ENCODE measurements at places on chromosomes 12 and 14.

GRCh38 chr12:120662879-120663278 is 22.5 kb downstream of the CABP1 start:
- no peak for DNase-seq

DNA sequence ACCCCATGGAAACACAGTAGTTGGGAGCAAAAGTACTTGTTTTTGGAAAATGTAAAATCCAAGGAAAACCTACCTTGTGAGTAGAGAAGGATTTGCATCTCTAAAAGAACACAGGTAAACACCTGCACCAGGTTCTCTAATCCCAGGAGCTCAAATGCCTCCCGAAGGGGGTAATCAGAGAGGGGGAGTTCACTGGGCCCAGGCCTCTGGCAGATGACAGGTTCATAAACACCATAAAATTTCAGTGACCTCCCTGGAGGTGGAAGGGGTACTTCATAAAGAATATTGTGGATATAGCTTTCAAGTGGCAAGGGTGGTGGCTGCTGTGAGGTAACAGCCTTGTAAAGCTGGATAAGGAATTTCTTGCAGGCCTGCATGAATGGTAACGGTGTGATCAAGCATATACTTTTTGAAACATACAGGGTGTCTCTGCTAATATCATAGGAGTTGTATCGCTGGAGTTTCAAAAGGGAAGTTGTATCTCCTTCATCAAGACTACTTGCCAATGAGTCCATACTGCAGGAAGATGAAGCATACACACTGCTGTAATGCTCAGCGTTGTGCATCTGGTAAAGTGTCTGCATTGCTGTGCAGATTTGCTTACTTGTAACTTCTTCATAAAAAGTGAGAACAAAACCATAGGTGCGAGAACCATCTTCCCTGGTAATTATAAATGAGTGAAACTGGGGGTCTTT is 111.3 kb downstream of the DENND5B start:
- no peak for DNase-seq

GRCh38 chr12:5516371-5517241 is 84.7 kb downstream of the NTF3 start:
- no peak for DNase-seq

- DNase-seq: no peak
Measured at GRCh38 chr12:48054955-48055821, 50.7 kb downstream of the SENP1 start.

- no peak for DNase-seq
Measured at GRCh38 chr14:69464829-69465228, 19.7 kb upstream of the PLEKHD1 start.

DNA sequence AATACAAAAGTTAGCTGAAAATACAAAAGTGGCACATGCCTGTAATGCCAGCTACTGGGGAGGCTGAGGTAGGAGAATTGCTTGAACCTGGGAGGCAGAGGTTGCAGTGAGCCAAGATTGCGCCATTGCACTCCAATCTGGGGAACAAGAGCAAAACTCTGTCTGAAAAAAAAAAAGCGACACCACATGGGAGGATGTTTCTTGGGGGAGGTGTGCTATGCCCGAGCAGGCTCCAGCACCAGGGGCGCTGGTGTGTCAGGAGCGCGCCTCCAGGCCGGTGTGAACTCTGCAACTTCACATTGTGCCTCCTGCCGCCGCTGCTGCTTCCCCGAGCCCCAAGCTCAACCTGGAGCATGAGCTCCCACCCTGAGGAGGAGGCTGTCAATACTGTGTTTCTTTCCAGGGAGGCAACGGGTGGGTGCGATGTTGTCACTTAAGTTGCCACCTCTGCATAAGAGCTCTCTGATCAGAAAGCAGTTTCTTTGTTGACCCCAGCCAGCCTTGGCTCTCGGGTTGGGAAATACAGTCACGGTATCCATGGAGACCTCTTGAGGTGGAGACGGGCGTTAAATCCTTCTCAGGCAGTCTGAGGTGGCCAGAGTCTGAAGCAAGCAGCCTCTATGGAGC is 18.9 kb downstream of the DEGS2 start:
- no peak for DNase-seq

DNA sequence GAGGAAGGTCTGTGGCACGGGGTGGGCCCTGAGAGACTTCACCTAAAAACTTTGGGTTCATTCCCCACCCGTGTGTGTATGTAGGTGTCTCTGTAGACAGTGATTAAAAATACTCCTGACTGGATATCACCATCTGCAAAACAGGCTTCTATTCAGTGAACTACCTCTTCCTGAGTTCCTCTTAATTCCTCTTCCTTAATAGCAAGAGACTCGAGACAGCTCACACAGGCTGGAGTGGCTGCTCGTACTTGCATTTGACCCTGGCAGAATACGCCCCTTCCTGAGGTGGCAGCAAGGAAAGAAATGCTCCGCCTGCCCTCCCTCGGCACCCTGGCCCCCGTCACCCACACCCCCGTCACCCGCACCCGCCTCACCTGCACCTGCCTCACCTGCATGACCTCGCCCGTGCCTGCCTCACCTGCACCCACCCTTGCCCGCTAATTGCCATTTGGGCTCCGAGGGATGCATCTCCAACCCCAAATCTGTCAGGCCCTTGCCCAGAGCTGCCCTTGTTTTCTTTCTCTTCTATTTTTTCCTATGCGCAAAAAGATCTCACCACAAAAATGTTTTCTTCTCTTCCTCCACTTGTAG is 90.0 kb downstream of the FBXL14 start:
- DNase-seq: no peak

GRCh38 chr12:93127107-93127560 is 198.0 kb upstream of the EEA1 start:
- DNase-seq: no peak

GRCh38 chr14:54609576-54609975 is 42.6 kb downstream of the SAMD4A start:
- DNase-seq: no peak

- DNase-seq: no peak
Measured at GRCh38 chr14:50338587-50338986, 26.5 kb downstream of the DMAC2L start.

GRCh38 chr12:51911307-51911706 is 4.0 kb downstream of the ACVRL1 start:
- DNase-seq: no peak

DNA sequence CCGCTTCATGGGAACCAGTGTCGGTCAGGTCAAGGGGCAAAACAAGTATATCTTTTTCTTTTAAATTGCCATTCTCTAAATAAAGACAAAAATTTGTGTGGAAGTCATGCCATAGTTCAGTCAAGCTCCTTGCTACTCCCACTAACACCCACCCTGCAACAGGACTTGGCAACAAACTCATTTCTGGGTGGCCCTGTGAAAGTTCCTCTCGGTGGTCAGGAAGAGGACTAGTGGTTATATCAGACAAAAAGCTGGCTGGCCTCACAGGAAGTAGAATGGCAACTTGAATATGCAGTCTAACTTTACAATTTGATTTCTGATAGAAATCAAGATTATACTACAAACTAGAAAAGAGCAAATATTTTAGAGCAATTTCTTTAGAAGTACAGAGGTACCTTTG is 11.2 kb downstream of the DHRS7 start:
- DNase-seq: no peak

- DNase-seq: no peak
Measured at GRCh38 chr12:11684393-11684792, 34.9 kb downstream of the ETV6 start.

DNA sequence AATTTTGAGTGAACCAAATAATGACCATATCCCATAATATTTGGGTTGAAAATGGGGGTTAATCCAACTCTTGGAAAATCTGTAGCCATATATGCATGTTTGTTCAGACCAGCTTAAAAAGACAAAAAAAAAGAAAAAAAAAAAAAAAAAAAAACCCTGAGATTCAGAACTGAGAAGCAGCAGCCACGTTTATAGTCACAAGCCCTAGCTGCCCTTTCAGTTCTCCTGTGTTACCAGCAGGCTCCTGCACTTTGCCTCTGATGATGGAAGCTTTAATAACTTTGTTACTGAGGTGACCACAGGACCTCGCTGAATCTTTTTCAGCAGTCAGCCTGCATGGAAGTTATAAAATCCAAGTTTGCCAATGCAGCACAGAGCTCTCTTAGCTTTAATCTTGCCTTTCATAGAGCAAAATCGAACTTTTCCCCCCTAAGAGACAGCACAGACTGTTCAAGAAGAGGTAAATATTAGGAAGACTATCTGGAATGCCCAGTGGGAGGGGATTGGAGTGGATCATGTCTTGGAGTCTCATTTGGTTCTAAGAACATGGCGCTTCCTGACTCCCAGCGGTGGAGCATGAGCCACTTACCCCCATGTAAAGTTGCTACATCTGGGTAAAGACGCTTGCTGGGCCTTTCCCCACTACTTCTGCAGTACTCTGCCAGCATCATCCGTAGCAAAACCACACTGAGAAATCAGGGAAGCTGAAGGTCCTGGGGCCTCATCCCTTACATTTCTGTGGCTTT is 20.6 kb downstream of the GNG2 start:
- DNase-seq: no peak

- no peak for DNase-seq
Measured at GRCh38 chr12:100982511-100983183, 188.1 kb downstream of the ANO4 start.

GRCh38 chr12:71164568-71165197 is 6.9 kb upstream of the TSPAN8 start:
- DNase-seq: no peak

- DNase-seq: no peak
Measured at GRCh38 chr14:61764342-61765122, 2.3 kb downstream of the SNAPC1 start.

DNA sequence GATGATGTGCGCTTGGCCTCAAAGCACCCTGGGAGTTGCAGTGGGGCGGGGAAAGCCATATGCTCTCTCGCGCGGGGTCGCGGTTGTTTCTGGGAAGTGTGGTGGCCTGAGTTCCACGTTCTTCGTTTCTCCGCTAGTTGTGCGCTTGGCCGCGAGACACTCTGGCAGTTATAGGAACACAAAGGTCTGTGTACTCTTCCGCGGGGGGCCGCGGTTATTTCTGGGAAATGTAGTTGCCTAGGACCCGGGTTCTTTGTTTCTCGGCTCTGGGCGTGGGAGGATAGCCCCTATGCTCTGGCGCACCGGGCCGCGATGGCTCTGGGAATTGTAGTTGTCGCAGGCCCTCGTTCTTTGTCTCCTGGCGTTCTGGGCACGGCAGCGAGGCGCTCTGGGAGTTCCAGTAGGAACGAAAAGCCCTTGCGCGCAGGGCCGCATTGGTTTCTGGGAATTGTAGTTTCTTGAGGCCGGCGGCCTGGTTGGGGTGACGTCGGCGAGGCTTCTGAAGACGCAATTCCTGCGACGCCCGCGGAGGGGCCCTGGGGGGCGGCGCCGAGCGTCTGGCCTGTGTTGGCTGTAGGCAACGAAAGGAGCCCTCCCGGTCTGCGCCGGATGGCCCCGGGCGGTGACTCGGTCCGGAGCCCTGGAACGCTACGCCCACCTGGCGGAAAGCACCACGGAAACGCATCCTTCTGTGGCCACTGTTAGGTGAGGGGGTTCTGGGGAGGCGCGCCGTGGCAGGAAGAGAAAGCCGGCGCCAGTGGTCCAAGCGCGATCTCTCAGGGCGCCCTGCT is at the start of gene ZNF140:
ZNF140 (plus strand) TSS at position 556 of the 791 bp plus-strand sequence. CDS start 398 bp downstream, outside the sequence.
- DNase-seq: peak; percentile 92

DNA sequence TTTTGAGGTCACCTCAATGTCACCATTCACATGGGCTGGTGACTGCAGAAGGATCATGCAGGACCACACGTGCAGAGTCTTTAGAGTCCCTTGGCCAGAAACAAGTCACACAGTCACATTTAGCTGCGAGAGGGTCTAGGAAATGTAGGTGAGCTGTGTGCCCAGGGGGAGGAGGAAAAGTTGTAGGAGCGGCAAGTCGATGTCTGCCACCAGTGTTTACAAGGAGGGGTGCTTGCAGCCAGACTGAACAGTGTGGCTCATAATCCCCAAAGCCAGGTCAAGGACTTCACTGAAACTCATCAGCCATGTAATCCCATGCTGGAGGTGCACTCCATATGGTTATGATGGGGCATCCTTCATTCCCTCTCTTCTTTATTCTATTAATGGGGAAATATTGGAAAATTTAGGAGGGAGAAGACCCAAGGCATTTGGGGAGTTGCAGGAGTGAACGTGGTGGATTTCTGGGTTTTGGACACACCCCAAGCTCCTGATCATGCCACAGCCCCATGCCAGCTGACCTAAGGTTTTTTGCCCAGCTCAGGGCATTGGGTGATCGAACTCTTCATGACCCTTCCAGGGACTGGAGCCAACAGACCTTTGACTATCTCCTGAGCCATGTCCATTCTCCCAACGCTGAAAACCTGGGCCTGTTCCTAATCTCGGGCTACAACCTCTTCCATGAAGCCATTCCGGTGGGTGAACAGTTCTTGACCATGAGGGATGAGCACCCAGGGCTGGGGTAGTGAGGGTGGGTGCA is 7.2 kb downstream of the DAO start:
- no peak for DNase-seq

GRCh38 chr12:111150921-111151840 is 217.7 kb downstream of the PHETA1 start:
- DNase-seq: no peak

DNA sequence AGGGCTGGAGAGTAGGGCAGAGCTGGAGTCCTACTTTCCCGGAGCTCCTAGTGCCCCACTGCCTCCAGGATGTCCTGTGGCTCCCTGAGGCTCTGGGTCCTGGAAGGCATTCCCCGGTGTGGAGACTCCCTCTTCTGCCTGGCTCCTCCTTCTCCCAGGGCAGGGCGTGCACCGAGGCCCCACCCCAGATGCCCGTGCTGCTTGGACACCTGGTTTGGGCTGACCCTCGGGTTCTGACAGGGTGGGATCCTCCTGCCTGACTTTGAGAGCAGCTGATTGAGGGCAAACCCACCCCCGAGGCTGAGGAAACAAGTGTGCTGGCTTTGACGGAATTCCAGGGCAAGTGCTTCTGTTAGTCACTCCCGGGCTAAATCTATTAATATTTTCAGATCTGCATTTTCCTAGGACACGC is 15.4 kb downstream of the TEAD4 start:
- no peak for DNase-seq

DNA sequence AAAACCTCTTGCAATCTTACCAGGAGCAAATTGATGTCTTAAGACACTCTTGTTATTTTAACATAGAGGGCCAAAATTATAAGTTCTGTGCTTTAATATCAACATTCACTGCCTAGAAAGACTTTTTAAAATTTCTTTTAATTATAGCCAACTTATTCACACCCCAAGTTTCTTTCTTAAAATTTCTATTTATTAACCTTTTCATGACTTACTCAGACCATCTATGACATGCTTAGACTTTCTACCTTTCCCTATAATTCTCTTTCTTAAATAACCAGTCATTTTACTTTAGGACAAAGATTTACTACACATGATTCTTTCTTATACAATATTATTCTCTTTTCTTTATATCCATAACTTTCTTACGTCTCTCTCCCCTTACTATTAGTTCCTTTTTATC is 220.4 kb downstream of the NUBPL start:
- DNase-seq: no peak

GRCh38 chr14:56603648-56604047 is 24.1 kb downstream of the TMEM260 start:
- no peak for DNase-seq

- DNase-seq: no peak
Measured at GRCh38 chr12:88946372-88946997, 366.2 kb upstream of the KITLG start.

Measured in activated CD4-positive, alpha-beta T cell treated with anti-CD3 and anti-CD28 coated beads, Interleukin-2, amount 50 U/mL, for 48 hours (primary cell).